Muscle of back (tissue), 13 donors: ENCODE measurements at places on chromosomes 3 and 15. TPM values are rescaled to one million over a fixed set of nuclear protein-coding genes. Genes with fewer than 3 reads are reported as not detected.

DNA sequence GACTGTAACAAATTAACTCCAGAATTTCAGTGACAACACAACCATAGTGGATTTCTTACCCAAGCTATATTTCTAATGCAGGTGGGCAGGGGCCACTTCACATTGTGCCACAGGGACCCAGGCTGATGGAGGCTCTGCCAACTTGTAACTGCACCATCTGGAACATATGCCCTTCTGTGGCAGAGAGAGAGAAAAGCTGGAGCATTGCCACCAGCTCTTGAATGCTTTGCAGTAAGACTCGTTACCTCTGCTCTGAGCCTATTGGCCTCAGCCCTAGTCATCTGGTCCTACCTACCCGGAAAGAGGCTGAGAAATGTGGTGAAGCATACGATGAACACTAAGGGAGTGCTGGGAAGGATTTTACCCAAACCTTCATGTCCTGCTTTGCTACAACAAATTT is 587.1 kb downstream of the ZNF385D start:
- DNase-seq = no peak

- DNase-seq = no peak
Observed at GRCh38 chr15:46442184-46442583, 807.4 kb downstream of the SQOR start.

GRCh38 chr3:17894434-17895060 is 152.1 kb upstream of the TBC1D5 start:
- peak; percentile 5 for DNase-seq

DNA sequence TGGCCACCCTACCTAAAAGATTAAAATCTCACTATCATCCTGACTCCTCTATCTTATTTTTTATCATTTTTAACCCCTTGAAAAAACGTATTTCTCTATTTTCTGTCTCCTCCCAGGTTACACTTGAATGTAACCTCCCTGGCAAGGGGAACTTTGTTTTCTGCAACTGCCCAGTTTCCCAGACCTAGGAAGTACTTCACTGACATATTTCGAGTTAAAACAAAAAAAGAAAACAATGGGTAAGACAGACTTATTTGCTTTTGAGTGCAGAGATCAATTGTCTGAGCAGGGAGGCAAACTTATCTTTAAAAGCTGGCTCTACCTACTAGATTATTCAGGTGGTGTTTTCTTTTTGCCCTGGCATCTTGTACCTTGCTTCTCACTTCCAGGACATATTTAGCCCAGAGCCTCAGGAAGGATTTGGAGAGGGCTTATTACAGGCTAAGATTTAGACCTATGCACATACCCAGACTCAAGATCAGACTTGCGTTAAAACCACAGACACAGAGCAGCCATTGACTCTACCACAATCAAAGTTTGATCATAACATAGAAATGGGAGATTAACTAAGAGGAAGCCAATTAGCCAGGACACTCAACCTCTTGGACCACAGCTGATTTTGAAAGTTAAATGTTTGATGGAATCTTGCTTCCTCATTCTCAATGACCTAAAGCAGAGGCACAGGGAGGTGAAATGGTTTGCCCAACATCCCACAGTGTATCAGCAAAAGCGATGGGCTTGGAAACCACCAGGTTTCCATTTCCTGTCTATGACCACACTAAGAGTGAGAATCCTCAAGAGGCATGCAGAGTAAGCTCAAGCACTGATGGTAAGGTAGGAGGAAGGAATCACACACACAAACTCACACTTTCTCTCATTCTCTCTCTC is 169.5 kb upstream of the THBS1 start:
- DNase-seq = no peak

- DNase-seq = peak; percentile 32
Observed at GRCh38 chr3:142987707-142988106, 13.7 kb upstream of the U2SURP start.

DNA sequence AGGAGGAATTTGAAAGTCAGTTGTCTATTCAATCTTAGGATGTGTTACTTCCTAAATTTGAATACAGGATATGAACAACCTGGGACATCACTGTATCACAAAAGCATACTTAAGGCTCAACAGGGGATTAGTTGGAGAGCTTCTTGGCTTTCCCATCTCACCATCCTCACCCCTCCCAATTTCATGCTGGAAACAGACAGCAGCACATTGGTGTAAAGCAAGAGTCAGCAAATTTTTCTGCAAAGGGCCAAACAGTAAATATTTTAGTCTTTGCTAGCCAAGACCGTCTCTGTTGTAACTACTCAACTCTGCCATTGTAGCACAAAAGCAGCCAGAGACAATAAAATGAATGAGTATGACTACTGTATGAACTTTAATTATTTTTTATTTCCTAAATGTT is 94.9 kb downstream of the ERC2 start:
- DNase-seq = no peak

DNA sequence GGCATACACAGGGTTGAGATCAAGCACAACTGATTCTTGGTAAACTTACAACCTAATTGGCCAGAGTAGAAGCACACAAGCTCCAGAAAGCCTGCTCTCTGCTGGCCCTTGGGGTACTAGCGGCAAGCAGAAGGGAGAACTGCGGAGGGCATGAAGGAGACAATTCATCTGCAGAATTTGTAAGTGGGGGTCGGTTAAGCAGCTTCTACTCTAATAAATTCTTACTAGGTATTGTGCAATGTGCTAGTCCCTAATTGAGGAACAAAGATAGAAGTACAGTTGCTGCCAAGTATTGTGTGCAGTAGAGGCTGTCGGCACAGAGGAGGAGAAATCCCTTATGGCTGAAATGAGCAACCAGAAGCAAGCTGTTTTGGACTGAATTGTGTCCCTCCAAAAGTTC is 91.2 kb upstream of the VEPH1 start:
- DNase-seq = no peak

DNA sequence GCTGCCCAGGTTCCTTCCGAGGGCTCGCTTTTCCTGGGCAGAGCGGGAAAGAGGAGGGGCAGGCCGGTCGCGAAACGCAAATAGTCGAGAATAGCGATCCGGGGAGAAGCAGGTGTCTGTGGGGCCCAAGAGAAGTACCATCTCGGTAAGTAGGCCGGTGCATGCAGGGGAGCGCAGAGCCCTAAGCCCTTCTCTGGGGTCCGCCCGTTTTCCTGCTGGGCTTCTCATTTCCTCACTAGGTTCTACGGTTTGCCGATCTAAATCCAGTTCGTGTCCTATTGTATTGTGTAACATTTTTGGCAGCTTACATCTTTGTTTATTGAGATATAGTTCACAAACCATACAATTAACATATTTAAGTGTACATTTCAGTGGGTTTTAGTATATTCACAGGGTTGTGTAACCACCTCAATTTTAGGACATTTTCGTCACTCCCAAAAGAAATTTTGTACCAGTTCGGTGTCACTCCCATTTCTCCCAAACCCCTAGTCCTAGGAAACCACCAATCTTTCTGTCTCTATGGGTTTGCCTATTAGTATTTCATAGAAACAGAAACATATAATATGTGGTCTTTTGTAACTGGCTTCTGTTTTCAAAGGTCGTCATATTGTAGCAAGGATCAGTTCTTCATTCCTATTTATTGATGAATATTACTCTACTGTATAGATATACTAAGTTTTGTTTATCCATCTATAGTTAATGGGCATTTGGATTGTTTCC is 6.8 kb upstream of the TRIM69 start:
- DNase-seq = no peak

- no peak for DNase-seq
Observed at GRCh38 chr15:92839696-92840095, 60.4 kb upstream of the CHD2 start.

DNA sequence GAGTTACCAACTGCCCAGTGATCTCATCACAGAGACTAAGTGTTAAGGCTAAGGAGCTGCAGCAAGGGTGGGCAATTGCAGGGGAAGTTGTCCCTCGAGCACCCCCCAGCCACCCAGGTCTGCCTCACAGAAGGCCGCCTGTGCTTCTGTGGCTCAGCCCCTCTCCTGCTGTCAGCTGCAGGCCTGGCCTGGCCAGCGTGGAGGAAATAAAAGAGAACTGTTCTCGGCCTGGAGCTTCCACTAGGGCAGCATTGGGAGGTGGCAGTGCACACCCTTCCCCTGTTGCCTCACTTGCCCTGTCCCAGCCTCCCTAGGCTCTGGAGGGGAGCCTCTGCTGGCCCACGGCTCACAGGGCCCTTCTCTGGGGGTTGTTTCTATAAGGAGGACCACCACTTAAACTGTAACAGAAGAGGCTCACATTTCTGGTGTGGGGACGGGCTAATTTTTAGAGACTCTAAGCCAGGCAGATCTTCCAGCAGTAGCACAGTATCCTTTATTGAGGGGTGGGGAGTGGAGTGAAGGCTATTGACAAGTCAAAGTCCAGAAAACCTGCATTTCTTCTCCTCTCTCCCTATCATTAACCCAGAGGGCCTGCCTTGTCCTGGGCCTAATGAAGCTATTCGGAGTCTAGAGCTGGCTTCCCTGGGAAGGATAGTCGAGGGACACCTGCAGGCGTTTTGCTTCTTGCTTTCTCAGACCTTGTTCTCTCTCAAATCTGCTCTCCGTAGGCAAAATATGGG is 75.6 kb upstream of the ADPGK start:
- DNase-seq = no peak

- DNase-seq = no peak
Observed at GRCh38 chr3:28971156-28971555, 309.7 kb upstream of the RBMS3 start.

DNA sequence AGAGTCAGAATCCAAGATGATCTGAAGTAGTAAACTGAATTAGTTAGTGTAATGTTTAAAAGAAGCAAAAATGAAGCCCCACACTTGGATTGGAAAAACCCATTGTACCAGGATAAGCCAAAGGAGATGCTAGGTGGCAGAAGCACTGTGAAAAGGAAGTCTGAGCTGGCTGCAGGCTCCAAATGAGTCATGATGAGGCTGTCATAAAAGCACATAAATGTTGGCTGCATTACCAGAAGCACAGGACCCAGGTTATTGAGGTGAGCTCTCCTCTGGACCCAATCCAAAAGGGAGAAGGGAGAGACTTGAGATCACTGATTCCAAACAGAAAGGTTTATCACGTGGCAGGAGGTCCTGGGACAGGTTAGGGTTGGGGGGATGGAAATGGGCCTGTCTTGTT is 3.2 kb upstream of the ACAN start:
- DNase-seq = no peak

- no peak for DNase-seq
Observed at GRCh38 chr3:21779909-21780308, 28.9 kb upstream of the ZNF385D start.

- peak; percentile 51 for DNase-seq
Observed at GRCh38 chr3:152574461-152575079, 260.4 kb upstream of the P2RY1 start.

- no peak for DNase-seq
Observed at GRCh38 chr15:101239724-101240136, 12.1 kb downstream of the CHSY1 start.

DNA sequence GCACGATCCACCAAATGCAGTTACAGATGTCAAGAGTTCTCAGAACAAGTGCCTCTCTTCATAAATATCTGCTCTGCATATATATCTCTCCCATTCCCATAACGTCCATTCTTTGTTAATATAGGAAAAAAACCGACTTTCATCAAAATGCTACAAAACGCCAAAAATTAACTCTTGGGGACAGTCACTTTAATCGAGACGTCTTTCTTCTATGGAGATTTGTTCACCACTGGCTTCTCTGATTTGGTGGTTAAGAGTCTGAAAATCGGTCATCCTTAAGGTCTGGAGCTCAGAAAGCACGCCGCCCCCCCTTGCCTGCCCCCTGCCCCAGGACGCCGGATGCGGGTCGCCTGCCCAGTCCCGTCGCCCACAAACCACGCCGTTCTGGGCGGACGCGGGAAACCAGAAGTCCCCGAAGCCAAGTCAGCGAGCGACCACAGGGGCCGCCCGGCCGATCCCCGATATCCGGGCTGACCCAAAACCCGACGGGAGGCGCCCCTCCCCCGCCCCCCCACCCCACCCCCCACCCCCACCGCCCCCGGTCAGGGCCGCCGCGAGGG is 252.7 kb downstream of the TJP1 start:
- no peak for DNase-seq

GRCh38 chr3:56164436-56164835 is 303.8 kb downstream of the ERC2 start:
- no peak for DNase-seq

- no peak for DNase-seq
Observed at GRCh38 chr3:78647726-78648125, 1120.1 kb downstream of the ROBO1 start.

- DNase-seq = peak; percentile 50
Observed at GRCh38 chr3:194224471-194225417, 88.8 kb downstream of the HES1 start.

GRCh38 chr3:104892044-104892443 is 474.7 kb upstream of the ALCAM start:
- no peak for DNase-seq

DNA sequence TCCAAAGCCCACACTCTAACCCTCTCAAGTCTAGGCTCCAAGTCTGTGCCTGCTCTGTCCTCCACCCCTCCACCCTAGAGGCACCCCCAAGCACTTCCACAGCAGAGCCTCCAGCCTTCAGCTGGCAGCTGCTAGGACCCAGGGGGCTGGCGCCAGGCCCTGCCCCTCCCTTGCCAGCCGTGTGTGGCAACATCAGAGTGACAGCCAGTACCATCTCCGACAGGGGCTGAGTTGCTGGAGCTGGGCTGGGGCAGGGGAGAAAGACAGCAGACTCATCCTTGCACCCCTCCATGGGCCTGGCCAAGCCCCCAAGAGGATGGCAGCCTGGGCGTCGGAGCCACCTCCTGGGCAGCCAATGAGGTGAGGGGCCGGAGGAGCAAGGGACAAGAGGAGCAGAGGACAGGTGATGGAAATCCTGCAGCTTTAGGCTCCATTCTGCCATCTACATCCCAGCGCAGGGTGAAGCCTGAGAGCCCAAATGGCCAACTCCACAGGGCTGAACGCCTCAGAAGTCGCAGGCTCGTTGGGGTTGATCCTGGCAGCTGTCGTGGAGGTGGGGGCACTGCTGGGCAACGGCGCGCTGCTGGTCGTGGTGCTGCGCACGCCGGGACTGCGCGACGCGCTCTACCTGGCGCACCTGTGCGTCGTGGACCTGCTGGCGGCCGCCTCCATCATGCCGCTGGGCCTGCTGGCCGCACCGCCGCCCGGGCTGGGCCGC is at the start of gene GPR62:
Gene GPR62 (plus strand): TSS at position 207 of the 718 bp plus-strand sequence. CDS start 272 bp downstream, at position 479.
- no peak for DNase-seq

- DNase-seq = no peak
Observed at GRCh38 chr3:59304296-59304695, 254.5 kb upstream of the CFAP20DC start.

The TRA2B gene
- 190 TPM for polyA plus RNA-seq

The INKA1 gene
- polyA plus RNA-seq = 18.7 TPM

The CAPN3 gene
- polyA plus RNA-seq = 324 TPM

The KLHL6 gene
- polyA plus RNA-seq = 1.0 TPM

The TGFBR2 gene
- 77.9 TPM for polyA plus RNA-seq

The CYP8B1 gene
- not detected for polyA plus RNA-seq

The CHL1 gene
- 5.8 TPM for polyA plus RNA-seq

The LSM3 gene
- polyA plus RNA-seq = 13.8 TPM

The PRSS50 gene
- 0.16 TPM for polyA plus RNA-seq

The ITIH4 gene
- 19.1 TPM for polyA plus RNA-seq

The CAMKV gene
- polyA plus RNA-seq = 0.26 TPM

The LRRN1 gene
- 86.6 TPM for polyA plus RNA-seq

The HRG gene
- polyA plus RNA-seq = not detected

The KCNMB3 gene
- polyA plus RNA-seq = 5.2 TPM

The NANOGP8 gene
- not detected for polyA plus RNA-seq

The LNP1 gene
- polyA plus RNA-seq = 5.8 TPM

The SLC2A2 gene
- 0.52 TPM for polyA plus RNA-seq

The KLF13 gene
- polyA plus RNA-seq = 37.6 TPM

The DUOX1 gene
- 5.9 TPM for polyA plus RNA-seq
